Fibroblast of mammary gland (primary cell): ENCODE measurements at places on chromosomes 5 and 9.

DNA sequence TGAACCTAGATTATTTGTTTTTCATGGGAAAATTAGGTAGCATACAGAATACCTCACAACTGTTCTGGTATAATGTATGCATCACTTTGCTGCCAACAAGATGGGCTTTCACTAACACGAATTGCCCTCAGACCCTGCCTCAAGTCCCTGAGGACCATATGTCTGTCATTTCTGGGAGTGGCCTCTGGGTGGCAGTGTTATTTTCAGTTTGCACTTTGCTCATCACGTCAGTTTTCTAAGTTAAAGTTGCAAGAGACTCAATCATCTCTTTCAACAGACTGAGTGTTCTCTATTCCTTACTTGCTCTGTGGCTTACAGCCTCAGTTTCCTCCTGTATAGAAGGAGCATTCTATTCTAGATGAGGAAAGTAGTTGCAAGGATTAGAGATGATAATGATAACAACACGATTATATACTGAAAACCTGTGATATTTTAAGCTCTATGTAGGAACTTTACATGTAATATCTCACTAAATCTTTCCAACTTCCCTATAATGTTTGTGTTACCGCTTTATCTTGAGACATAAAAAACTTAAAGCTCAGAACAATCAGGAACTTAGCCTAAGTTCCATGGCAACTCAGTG, 55.7 kb downstream of the TSSK1B start:
- peak; percentile 65 for DNase-seq

DNA sequence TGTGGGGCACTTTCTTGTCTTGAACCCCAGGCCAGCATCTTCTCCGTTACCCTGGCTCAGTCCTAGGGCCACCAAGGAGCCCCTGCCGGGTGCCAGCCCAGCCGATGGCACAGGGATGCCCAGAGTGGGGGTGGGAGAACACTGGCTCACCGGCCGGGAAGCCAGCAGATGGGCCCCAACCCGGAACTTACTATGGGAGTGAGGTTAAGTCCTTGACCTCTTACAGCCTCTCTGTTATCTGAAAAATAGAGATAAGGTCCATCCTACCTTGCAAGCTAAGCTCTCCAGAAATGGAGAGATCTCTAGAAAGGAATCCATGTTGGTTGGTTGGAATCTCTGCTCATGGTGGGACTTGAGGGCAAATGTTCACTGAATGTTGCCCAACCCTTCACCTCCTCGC, 20.8 kb downstream of the SH3PXD2B start:
- DNase-seq = no peak

DNA sequence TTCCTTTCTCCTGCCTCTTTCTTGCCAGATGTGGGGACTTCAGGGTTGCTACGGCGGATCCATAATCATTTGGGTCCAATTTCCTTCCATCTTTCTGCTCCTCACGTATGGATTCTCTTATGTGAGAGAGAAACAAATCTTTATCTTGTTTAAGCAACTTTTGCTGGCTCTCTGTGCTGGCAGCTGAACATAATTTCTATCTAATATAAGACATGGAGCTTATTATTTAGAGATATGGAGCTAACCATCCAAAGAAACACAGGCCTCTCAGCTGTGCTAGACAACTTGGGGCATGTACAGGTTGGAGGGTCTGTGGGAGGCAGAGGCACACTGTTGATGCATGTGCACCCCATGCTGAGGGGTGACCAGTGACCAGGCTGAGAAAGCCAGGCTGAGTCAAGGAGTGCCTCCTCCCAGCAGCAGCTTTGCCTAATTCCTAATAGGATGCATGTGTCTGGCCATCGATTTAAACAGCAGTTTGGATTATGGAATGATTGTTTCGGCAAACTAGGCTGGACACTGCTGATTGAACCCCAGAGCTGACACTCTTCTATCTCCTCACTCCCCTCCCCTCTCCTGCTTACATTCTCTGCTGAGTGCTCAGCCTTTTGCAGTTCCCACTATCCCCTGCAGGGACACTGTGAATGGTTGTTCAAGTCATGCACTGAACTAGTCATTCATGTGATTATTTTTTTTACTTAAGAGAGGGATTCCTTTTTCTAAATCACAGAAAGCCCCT, 195.8 kb downstream of the ERCC6L2 start:
- peak; percentile 55 for DNase-seq

GRCh38 chr9:404234-404633, 189.6 kb downstream of the DOCK8 start:
- DNase-seq = no peak

DNA sequence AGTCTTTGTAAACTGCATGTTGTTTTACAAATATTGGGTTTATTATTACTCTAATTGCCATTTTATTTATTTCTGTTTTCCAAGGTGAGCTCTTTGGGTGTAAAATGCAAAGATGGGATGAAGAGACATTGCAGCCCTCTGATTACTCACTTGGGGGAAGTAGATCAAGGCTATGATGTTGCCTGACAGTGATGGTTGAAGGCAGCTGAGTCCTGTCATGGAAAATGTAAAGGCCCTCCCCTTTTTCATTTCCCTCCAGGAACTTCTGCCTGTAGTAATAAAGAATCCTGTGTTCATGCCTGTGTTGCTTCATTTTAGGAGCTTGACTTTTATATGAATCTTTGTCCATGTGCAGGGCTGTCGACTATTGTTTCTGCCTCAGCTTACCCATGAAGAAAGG, 605.4 kb upstream of the CLINT1 start:
- DNase-seq = no peak

- no peak for DNase-seq
Observed at GRCh38 chr5:121937762-121938161, 24.0 kb upstream of the SRFBP1 start.

DNA sequence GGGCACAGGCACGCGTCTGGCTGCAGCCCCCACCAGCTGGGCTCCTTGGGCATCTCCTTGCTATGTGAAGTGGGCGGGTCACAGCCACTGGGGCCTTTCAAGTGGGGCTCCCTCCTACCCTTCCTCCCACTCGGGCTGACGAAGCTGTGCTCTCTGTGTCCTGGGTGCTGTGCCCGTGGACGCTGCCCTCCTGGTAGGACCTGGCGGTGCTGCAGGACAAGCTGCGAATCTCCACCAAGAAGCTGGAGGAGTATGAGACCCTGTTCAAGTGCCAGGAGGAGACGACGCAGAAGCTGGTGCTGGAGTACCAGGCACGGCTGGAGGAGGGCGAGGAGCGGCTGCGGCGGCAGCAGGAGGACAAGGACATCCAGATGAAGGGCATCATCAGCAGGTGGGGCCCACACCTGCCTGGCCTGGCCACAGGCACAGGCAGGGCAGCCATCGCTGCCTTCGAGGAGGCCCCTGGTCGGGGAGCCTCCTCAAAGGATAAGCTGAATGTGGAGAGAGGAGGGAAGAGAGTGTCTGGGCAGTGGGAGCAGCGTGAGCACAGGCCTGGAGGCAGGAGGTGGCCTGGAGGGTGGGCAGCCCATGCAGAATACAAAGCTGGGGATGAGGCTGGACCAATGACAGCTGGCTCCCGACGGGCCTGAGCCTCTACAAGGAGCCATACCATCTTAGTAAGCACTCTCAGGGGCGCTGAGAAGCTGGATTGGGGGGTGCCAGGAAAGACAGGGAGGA, 124.7 kb downstream of the DAB2IP start:
- no peak for DNase-seq

- DNase-seq = peak; percentile 42
Observed at GRCh38 chr9:92247296-92247695, 46.2 kb downstream of the IARS1 start.

DNA sequence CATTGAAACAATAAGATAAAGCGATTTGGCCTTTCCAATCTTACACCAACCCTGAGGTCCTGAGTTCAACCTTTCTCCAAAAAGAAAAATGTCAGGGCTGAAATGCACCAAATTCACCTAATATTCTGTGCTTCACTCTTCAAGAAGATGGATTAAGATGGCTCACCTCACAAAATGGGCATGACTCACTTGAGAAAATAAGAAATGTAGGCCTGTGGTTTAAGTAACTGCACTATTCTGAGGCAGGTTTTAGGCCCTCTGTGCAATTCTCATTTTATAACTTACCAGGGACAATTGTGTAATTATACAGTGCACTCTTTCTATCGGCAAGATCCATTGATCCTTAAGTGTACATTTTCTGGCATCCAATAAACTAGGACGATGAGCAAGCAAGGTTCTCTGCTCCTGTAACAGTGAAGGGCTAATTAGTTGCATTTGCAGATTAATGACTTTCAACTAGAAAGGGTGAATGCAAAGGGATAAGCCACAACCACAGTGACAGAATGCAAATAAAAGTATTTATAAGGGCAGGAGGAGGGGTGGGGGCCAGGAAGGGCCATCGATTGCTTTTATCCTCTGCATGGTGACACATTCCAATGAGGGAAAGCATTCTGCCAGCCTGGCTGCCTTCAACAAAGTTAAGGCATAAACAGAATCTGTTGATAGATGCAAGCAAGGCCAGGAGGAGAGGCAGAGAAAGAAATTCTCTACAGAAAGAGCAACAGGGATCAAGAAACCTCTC, 214.5 kb downstream of the CAAP1 start:
- DNase-seq = no peak

DNA sequence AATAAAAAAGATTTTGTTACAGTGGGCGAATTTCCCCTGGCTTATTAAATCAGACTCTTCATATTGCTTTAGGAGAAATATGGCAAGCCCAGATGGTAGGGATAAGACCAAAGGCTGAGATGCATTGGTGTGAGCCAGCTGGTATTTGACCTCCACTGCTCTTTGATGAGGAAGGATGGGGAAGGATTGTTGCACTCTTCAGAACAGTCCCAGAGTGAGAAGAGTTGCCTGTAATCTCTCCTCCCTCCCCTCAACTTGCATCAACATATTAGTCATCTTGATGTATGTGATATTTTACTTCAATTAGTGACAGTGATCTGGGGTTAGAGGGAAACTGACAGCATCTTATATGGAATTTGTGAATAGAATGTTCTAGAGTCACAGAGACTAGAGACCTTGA, 136.6 kb downstream of the ADAMTS12 start:
- DNase-seq = peak; percentile 81

- DNase-seq = no peak
Observed at GRCh38 chr9:132753593-132753880, 83.3 kb downstream of the GTF3C4 start.
